ENCODE measurements at places on chromosomes 12 and 14.

GRCh38 chr14:24634158-24634557, at the start of gene GZMB:
Gene GZMB, minus strand, starts transcription at chr14:24634190. Its CDS starts 30 bp downstream, at chr14:24634160.
- no peak for DNase-seq

GRCh38 chr12:119322301-119322723, 12.2 kb upstream of the CCDC60 start:
- no peak for DNase-seq

- DNase-seq, result no peak
These were observed 7.2 kb downstream of the ADAM20 start for GRCh38 chr14:70527501-70528105.

- no peak for DNase-seq
These were observed 48.4 kb downstream of the SLC4A8 start for GRCh38 chr12:51472984-51473383.

GRCh38 chr14:106422066-106422465, 895.7 kb downstream of the TMEM121 start:
- DNase-seq, result no peak

DNA sequence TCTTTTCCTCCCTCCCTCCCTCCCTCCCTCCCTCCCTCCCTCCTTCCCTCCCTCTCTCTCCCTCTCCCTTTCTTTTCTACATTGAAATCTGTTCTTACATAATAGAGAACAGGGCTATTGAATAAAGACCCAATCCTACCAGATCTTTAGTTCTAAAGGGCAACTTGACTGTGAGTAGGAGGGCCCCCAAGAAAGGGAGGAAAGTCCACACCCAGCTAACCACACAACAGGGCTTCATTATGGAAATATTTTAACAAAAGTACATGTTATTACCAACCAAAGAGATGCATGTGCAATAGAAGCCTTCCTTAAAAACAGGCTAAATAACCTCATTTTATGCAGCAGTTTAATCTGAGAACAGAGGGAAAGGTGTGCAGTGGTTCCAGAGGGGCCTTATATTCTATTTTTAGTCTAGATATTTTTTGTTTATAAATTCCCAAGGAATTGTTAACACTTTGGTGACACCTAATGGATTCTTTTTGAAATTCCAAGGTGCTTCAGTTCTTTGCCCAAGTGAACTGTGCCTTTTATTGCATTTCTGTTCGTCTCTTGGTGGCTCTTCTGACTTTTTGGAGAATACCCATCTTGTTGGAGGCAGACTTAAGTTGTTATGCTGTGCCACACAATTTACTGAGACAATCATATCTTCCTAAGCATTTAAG, 63.0 kb downstream of the GNS start:
- no peak for DNase-seq

DNA sequence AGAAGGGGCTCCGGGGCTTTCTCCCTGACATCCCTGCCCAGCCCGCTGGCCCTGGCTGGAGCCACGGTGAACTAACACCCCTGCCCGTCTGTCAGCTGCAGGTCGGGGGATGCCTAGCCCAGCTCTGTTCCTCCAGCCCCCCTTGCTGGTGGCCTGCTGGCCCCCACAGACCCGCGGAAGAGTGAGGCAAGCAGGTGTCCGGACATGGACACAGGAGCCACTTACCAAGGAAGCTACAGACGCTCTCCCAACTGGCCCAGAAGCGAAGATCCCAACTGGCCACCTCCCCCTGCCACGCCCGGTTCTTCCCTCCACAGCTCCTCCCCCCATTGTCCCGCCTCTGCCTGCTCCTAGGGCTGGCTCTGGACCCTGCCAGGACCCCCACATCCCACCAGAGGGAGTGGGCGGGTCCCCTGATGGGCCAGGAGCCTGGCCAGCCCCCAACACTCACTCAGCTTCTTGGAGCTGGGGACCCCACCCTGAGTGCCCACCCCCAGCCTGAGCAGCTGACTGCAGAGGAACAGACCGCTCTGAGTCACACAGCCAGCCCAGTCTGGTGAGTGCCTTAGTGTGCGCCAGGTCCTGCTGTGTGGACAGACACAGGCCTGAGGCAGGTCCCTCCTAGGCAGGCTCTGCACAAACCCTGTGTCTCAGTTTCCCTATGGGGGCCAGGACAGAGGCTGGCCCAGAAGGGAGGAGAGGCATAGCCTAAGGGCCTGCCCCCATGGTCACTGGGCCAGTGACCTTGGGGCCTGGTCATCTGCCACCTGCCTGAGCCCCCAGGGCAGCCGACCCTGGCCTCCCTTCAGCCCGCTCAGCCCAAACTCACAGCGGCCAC, 7.7 kb downstream of the AHNAK2 start:
- peak; percentile 55 for DNase-seq

DNA sequence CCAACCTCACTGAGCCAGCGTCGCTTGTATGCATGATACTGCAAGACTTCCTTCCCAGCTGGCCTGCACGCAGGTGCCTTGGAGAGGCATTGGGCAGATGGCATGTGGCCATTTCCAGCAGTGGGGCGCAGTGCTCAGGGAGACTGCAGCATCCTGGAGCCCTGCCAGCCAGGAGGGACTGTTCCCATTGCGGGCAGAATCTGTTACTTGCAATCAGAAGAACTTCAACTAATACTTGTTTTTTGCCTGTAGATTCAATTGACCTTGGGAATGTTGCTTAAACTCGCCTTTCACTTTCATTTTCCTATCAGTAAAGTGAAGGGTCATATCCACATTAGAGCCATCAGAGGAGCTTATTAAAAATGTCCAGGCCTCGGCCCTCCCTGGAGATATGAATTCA, 29.8 kb downstream of the ANKRD9 start:
- DNase-seq, result no peak

GRCh38 chr12:31007153-31007495, 66.5 kb upstream of the DDX11 start:
- DNase-seq, result no peak

- DNase-seq, result no peak
These were observed 79.5 kb downstream of the SLC25A47 start for GRCh38 chr14:100402631-100403030.

DNA sequence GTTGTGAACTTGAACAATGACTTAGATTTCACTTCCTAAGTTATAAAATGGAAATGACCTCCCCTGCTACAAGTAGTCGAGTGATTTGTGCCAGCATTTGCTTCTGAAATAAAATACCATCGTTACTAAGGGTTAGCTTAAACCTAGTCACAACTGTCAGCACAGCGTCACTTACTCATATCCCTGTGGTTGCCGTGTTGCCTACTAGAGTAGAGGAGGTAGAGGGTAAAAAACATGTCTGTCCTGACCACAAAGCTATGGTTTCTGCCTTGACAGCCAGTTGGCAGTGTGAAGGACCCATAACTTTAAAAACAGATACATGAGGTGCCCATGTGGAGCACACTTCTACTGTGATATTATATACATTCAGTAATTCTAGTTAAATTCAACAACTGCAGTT, 234.2 kb upstream of the RGS6 start:
- DNase-seq, result no peak

DNA sequence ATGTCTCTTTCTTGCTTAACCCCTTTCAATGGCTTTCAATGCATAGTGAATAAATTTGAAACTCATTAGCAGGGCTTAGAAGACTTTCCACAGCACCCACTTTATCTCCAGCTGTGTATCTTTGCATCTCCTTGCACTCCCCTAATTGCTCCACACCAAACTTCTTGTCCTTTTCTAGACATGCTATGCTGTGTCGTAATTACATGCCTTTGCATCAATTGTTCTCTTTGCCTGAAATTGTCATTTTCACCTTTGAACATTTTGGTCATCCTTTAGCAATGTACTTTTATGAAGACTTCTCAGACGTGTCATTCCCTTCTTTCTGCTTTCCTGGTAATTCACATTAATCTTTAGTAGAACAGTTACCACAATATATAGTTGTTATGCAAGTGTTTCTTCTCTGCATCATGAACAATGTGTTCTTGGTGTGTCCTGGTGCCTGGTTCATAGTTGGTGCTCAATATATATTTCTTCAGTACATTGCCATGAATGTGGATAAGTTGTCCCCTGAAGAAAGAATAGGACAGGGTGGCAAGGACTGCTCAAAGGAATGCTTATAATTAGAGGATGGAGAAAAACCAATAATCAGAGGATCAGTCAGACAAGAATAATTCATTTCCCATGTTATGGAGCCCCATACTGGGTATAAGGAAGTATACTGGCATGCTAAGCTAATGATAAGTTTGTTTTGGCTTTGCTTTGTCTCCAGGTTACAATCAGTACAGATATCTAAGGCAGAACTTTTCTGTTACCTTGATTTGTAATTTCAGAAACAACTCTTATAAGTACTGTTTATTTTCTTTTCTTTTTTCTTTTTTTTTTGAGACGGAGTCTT, 27.2 kb downstream of the ARF6 start:
- DNase-seq, result no peak

DNA sequence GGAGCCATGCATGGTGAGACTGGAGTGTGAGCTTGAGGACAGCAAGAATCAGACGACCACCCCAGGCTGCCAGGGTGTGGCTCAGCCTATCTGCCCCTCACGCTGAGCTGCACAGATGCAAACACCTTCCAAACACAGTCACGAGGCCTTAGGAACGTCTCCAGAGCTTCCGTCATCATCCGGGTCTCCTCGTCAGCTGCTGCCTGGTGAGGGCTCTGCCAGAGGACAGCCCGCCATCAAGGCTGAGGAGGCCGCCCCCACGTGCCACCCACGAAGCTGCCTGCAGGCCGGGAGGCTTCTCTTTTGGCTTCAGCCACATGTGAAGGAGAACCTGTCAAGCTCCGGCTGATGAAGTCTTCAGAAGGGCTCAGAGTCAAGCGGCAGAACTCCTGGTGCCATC, 13.4 kb downstream of the DDX51 start:
- no peak for DNase-seq

DNA sequence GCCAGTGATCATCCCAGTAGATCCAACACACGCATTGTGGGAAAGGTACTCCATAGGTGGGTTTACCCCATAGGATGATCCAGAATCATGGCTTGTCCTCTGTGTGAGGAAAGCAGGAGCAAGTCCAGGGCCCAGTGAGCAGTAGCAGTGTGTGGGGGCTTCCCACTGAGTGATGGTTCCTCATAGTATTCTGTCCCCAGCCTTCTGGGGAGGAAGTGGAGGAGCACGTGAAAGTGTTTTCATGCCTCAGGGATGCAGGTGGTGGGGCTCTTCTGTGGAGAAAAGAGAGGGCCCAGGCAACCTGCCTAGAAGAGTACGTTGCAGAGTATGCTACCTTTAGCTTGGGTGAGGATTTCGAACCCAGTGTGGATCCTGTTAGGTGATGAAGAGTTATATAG, 56.5 kb downstream of the SUSD6 start:
- no peak for DNase-seq

GRCh38 chr14:70905301-70905700, 2.0 kb upstream of the PCNX1 start:
- peak; percentile 90 for DNase-seq

- no peak for DNase-seq
These were observed 4.8 kb downstream of the CEP170B start for GRCh38 chr14:104869669-104870367.

- no peak for DNase-seq
These were observed 2.4 kb downstream of the ATF7 start for GRCh38 chr12:53623548-53624385.

DNA sequence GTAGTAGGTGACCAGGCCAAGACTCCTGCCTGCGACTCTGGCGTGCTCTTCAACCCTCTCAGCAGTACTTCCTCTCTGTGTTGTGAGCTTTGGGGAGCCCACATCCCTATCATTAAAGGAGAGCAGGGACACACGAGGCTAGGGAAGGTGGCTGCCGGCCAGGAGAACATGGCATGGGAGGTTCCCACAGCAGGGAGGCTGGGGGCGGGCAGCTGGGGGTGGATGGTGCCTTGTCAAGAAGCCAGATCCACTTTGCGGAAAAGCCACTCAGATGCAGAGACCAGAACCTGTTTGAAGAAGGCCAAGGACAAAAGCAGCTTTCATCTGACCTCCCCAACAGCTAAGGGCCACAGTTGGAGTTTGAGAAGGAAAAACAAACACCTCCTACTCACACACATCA, 198.6 kb downstream of the BCL11B start:
- no peak for DNase-seq

DNA sequence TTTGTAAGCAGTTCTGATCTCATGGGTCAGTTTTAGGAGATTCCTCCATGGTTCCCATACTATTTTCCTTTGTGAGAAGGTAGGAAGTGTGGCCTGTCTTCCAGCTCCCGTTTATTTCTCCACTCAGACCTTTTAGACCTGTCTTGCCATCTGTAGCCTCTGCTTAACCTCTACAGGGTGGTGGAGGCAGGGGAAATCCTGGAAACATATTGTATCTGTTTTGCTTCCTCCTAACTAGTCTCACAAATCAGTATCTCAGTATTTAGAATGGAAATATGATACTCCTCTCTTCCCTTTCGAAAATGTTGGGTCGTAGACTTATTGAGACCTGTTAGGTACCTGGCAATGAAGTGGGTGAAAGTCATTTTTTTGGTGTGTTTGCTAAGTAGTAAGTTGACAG, 399.4 kb upstream of the RGS6 start:
- DNase-seq, result no peak

DNA sequence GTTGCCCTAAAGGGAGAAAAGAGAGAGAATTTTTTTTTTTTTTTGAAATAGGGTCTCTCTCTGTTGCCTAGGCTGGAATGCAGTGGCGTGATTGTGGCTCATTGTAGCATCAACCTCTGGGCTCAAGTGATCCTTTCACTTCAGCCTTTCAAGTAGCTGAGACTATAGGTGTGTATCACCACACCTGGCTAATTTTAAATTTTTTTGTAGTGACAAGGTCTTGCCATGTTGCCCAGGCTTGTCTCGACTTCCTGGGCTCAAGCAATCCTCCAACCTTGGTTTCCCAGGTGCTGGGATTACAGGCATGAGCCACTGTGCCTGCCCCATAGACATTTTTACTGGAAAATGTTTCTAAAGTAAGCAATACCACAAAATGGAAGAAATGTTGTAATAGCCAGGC, 36.8 kb downstream of the YARS2 start:
- DNase-seq, result no peak

GRCh38 chr12:113546916-113547863, 75.5 kb upstream of the LHX5 start:
- DNase-seq, result no peak

- no peak for DNase-seq
These were observed 30.1 kb downstream of the TCHP start for GRCh38 chr12:109930028-109930800.

DNA sequence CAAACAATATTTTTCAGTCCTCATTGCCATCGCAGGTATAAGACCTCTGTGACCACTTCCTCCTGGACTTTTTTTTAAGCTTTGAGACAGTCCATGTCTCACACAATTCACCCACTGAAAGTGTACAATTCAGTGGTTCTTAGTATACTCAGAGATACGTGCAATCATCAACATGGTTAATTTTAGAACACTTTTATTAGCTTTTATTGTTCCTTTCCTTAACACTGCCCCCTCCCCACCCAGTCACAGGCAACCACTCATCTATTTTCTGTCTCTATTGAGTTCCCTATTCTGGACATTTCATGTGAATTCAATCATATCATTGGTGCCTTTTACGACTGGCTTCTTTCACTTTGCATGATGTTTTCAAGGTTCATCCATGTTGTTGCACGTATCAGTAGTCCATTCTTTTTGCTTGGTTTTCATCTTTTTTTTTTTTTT, 16.2 kb downstream of the NCKAP5L start:
- no peak for DNase-seq

- DNase-seq, result no peak
These were observed 391.3 kb upstream of the FOXG1 start for GRCh38 chr14:28375295-28375694.

- no peak for DNase-seq
These were observed 67.2 kb upstream of the SYT1 start for GRCh38 chr12:78797196-78797931.
